ENCODE measurements at places on chromosomes 16 and 17. TPM values are rescaled to one million over a fixed set of nuclear protein-coding genes. Genes with fewer than 3 reads are reported as not detected.

The SALL1 gene
- 0.22 TPM for total RNA-seq

The CCL1 gene
- total RNA-seq, result not detected

The NTN1 gene
- 0.29 TPM for total RNA-seq

The CDRT15 gene
- total RNA-seq, result not detected

The IL34 gene
- total RNA-seq, result 6.1 TPM

The TIMP2 gene
- 131 TPM for total RNA-seq

The GPR142 gene
- total RNA-seq, result not detected

The CES5A gene
- total RNA-seq, result not detected

The BEAN1 gene
- total RNA-seq, result 0.43 TPM

The TBC1D3G gene
- total RNA-seq, result not detected

The SEC14L1 gene
- 33.9 TPM for total RNA-seq

The BAIAP3 gene
- total RNA-seq, result 0.66 TPM

The SUPT4H1 gene
- total RNA-seq, result 39.8 TPM

The ZNF594 gene
- 12.3 TPM for total RNA-seq

The LPO gene
- total RNA-seq, result 0.22 TPM

The CDH8 gene
- not detected for total RNA-seq

The C17orf78 gene
- not detected for total RNA-seq

Data from placental pericyte (primary cell).